ENCODE measurements at places on chromosomes 3 and 15.
A peak's percentile ranks its signal among the peaks of the same experiment; 100 is the strongest.

DNA sequence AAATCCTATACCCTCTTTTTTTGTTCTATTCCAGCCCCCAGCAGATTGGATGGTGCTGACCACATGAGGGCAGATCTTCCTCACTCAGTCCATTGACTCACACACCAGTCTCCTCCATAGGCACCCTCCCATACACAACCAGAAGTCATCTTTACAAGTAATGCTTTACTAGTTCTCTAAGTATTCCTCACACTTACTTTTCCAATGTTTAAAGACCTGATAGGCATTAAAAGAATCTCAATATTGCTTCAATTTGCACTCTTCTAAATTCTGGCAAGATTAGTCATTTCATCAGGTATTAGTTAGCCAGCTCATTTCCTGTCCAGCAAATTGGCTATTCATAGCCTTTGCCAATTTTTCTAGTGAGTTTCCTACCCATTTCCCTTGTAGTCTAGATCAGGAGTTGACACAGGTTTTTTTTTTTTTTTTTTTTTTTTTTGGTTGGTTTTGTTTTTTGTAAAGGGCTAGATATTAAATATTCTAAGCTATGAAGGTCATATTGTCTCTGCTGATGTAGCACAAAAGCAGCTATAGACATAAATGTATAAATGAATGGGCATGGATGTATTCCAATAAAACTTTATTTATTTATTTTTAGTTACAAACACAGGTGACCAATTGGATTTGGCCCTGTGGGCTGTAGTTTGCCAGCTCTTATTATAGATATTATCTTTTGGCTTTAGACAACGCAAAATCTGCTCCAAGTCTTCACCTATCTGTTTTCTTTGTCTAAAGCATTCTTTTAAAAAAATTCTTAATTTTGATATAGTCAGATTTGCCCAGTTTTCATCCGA, 76.1 kb downstream of the ABHD5 start:
- peak; percentile 92 for DNase-seq

GRCh38 chr3:192090586-192090985, 629.6 kb downstream of the PYDC2 start:
- DNase-seq, result no peak

GRCh38 chr15:59205839-59206622, 612 bp upstream of the LDHAL6B start:
- DNase-seq, result no peak

- DNase-seq, result no peak
Measured at GRCh38 chr3:127702151-127702578, 29.4 kb downstream of the ABTB1 start.

- DNase-seq, result no peak
Measured at GRCh38 chr15:41971895-41972252, 483 bp downstream of the EHD4 start.

GRCh38 chr3:197791892-197792647, 1.0 kb downstream of the LRCH3 start:
- no peak for DNase-seq

GRCh38 chr3:188077160-188077799, 76.7 kb upstream of the LPP start:
- no peak for DNase-seq

GRCh38 chr3:4466741-4467521, at the start of gene SUMF1:
SUMF1 (minus strand) TSS chr3:4467269; CDS start chr3:4467245, 24 bp downstream.
- peak; percentile 26 for DNase-seq

- DNase-seq, result peak; percentile 43
Measured at GRCh38 chr3:194486540-194487288, at the start of gene ATP13A3. ATP13A3 (minus strand) TSS chr3:194487002; CDS start chr3:194462190, 24,812 bp downstream.

- DNase-seq, result no peak
Measured at GRCh38 chr3:38588371-38588971, 61.0 kb downstream of the SCN5A start.

GRCh38 chr3:115321400-115321805, 174.3 kb upstream of the ZBTB20 start:
- DNase-seq, result peak; percentile 32

DNA sequence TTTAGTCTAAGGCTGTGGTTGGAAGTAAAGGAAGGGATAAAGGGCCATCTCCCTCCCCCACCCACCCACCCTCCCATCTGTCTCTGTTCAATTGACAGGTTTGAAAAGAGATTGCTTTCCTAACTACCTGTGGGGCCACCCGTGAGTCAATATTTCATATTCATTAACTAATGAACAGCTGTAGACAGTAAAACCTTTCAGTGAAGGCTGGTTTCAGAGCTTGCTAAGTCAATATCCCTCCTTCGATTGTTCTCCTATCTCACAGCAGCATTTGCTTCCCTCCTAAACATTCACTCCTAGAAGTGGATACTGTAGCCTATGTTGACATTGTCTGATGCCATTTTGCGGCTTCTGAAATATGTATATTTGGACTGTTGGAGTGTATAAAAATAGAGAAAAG, 85.9 kb upstream of the SYNPR start:
- no peak for DNase-seq

- DNase-seq, result no peak
Measured at GRCh38 chr3:120436523-120437050, 14.2 kb downstream of the FSTL1 start.

GRCh38 chr15:83694015-83694414, 40.1 kb downstream of the ADAMTSL3 start:
- no peak for DNase-seq

DNA sequence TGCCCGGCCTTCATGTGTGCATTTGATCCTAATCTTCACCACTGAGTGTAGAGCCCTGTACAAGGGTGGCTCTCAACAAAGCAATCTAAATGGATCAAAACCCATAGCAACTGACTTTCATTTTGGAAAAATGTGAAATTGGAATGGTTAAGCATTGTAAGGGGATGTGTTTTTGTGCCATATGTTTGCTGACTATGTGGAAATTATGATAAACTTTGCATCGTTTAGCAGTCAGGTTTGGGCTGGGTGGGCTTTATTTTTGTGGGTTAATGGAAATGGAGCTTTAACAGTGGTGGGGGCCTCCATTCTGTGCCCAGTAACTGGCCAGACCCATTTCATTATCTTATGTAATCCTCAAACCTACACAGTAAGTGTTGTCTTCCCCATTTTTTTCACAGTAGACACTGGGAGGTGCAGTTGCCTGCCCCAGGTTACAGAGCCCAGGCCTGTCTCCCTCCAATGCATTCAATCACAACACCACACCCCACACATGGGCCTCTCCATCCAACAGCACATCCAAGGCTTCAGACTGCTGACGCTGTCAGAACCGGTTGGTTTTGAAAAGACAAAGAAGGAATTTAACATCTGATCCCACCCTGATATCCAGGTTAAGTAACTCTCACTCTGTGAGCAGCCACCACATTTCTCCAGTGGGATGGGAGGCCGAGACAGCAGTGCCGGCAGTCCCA, 136.3 kb upstream of the ABHD17C start:
- DNase-seq, result no peak

DNA sequence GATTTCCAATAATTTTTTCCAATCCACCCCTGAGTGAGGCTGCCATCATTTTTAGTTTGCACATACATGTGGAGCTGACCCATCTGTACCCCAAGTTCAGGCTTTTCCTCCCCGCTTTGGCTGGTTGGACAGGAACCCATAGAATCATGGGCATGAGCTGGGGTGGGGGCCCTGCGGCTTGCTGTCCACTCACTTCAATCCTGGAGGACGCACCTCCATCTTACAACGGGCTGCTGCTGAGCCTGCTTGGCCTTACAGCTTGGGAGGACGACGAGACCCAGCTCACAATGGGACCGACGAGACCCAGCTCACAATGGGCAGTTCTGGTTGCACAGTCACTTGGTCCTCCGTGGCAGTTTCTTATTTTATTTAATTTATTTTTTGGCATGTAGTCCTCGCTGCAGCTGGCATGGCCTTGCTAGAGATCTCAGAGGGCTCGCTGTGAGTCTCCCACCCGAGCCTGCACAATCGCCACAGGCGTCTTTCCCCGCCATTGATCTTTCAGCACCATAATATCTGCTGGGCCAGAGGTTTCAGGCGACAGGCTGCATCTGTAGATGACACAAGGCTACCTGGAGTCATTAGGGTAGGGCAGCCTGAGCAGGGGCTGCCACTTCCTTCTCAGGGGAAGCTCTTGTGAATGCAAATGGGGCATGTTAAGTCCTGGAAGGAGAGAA, 19.6 kb upstream of the EPHB3 start:
- no peak for DNase-seq

- no peak for DNase-seq
Measured at GRCh38 chr15:64930778-64931371, 19.2 kb downstream of the ANKDD1A start.

GRCh38 chr3:151109286-151109800, 23.9 kb downstream of the MED12L start:
- DNase-seq, result no peak

- DNase-seq, result no peak
Measured at GRCh38 chr3:64244011-64244942, 19.0 kb upstream of the PRICKLE2 start.

- DNase-seq, result no peak
Measured at GRCh38 chr3:182692021-182692420, 101.3 kb upstream of the ATP11B start.

- no peak for DNase-seq
Measured at GRCh38 chr15:61892140-61892539, 168.1 kb downstream of the VPS13C start.

GRCh38 chr3:189531271-189531670, 99.9 kb upstream of the TP63 start:
- no peak for DNase-seq

GRCh38 chr3:195221876-195222617, 48.9 kb downstream of the XXYLT1 start:
- no peak for DNase-seq

DNA sequence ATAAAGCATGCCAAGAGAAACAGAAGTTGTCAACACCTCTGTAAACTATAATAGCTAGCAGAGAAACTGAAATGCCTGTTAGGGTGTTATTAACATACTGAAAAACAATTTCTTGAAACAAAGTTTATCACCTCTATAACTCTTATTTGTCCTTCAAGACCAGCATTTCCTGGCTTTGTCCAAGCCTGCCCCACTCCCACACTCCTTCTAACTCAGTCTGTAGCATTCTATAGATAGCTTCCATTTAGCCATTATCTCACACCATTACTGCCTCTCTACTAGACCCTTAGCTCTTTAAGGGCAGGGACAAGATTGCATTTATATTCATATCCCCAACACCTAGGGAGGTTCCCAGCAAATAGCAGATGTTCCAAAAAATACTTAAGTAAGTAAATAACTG, 36.5 kb downstream of the GK5 start:
- no peak for DNase-seq

- no peak for DNase-seq
Measured at GRCh38 chr15:92570391-92570790, 85.2 kb downstream of the FAM174B start.

DNA sequence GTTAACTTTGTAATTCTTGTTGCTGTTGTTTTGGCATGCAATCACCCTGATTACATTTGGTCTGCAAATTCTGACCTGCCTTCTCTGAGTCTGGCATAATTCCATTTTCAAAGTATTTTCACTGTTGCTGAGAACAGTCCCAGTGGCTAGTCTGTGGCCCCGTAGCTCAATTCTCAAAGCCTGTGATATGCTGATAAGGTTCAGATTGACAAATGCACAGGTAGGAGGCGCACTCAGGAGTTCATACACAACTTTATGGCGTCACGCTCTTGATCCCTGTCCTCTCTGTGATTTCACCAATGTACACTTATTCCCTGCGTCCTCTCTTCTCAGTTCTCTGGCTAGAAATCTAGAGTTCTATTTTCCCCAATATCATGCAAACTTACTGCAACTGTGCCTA, 376.6 kb upstream of the SLCO3A1 start:
- no peak for DNase-seq

DNA sequence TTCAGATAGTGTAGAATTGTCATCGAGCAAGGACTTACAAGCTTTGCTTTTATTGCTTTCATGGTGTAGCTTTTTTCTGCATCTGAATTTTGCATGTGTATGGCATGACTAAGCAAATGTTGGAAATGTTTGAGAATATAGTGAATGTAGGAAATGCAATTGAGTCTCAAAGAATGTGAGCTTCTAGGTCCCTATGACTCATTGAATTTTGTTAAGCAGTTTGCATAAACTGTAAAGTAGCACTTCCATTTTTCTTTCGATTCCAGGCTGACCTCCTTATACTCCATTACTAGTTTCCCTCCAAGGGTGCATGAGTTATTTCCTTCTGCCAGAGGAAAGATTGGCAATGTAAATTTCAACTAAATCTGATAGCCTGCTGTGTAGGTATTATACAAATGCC, 619.2 kb downstream of the DIPK2A start:
- peak; percentile 76 for DNase-seq

GRCh38 chr3:67522081-67522480, 132.3 kb downstream of the SUCLG2 start:
- no peak for DNase-seq

- peak; percentile 52 for DNase-seq
Measured at GRCh38 chr3:66076861-66077470, 38.2 kb upstream of the MAGI1 start.

DNA sequence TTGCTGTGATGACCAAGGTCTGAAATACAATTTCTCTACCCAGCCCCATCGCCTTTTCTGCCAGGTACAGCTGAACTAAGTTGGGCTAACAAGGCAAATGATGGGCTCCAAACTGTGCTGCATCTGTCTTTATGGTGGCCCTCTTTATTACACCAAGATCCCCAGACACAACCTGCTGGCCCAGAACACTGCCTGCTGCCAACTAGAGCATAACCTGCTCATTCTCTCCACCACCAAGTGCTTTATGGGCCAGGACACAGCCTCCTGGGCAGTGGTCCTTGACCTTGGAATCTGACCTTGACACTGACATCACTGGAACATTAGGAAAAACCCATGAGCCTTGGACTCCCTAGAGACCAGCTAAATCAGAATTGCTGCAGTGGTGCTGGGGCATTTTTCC, 3.3 kb downstream of the LINS1 start:
- DNase-seq, result no peak

DNA sequence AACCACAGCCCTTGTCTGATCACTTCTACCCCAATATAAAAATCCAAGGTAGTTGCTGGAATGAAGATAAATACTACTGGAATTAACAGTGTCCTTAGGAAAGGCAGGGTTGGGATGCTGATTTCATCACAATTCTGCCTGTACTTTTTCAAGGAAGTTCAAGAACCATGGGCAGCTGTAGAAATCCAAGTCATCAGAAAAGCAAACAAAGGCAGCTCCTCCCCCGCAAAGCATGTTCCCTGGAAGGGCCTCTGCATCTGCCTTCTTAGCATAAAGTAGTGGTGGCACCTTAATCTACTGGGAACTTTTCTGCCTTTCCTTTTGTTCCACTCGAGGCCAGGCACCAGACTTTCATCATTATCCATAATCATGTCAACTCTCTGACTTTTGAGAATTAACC, 54.4 kb downstream of the ERC2 start:
- DNase-seq, result no peak

- DNase-seq, result peak; percentile 19
Measured at GRCh38 chr15:64284042-64284441, 71.9 kb downstream of the CSNK1G1 start.

DNA sequence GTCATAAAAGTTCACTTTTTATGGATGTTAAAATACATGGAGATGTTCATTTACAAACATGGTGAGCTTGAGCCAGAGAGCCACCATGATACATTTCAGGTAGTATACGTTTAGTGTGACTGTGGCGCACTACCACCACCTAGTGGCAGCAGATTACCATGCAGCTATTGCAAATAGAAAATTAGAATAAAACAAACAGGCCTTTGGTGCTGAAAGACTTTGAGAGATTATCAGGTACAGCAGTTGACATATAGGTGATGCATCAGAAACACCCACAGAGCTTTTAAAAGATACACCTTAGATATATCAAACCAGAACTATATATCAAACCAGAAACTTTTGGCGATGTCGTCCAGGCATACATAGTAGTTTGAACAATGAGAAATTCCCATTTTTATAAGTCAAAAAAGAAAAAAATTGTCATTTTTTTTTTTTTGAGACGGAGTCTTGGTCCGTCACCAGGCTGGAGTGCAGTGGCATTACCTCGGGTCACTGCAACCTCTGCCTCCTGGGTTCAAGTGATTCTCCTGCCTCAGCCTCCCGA, 42.0 kb upstream of the ICE2 start:
- DNase-seq, result peak; percentile 32
